ENCODE measurements at places on chromosomes 1 and 21. TPM values are rescaled to one million over a fixed set of nuclear protein-coding genes. Genes with fewer than 3 reads are reported as not detected.

SLC30A10 gene
- total RNA-seq = not detected

COL24A1 gene
- 1.3 TPM for total RNA-seq

SLAMF6 gene
- not detected for total RNA-seq

CCDC181 gene
- total RNA-seq = 2.0 TPM

CRYAA gene
- not detected for total RNA-seq

Measured in uterine smooth muscle cell (primary cell).